ENCODE measurements at places on chromosomes 5 and 9.

GRCh38 chr9:81915801-81916505 lies 12.3 kb upstream of the SPATA31D4 start:
- no peak for DNase-seq

GRCh38 chr9:118651511-118651910 lies 717.7 kb downstream of the BRINP1 start:
- no peak for DNase-seq

DNA sequence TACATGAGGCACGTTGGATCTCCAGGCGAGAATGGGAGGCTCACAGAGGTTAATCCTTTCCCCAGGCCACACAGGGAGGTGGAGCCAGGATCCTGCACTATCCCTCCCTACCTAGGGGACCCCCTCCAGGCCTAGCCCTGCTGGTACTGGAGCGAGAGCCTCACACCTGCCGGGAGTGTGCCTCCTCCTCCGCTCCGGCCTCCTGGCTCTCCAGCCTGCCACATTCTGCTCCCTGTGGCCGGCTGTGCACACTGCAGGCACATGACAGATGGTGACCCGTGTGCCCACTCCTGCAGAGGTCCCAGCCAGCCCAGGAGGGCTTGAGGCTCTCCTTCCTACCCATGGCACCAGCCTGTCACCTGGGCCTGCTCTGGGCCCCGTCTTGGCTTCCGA lies 93.4 kb downstream of the RXRA start:
- no peak for DNase-seq

DNA sequence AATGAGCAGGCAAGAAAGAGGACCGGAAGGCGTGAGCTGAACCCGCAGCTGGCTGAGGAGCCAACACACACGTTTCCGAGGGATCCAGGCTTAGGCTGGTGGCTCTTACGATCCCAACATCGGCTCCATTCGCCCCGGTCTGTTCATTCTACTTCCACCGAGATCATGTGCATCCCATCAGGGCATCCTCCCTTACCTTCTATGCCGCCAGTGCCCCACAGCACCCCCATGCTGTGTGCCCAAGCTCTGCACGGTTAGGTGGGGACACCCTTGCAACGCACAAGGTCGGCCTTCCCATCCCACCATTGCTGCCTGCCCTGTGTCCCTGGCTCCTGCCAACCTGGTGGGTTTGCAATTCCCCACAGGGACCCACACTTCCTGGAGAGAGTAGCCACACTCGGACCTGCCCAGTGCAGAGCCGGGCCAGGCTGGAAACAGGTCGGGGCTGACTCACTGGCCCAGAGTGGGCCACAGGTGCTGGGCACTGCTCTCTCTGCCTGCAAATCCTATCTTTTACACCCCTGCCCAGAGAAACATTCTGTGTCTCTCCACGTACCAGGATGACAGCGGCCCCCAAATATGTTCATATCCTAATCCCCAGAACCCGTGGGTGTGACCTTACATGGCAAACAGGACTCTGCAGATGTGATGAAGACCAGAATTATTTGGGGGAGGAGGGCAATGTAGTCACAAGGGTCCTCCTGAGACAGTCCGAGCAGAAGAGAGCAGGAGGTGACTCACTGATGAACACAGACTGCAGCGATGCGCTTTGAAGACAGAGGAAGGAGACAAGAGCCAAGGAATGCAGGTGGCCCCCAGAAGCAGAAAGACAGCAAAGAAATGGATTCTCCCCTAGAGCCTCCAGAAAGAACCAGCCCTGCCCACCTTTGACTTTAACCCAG lies 182.2 kb downstream of the AUH start:
- DNase-seq: no peak

DNA sequence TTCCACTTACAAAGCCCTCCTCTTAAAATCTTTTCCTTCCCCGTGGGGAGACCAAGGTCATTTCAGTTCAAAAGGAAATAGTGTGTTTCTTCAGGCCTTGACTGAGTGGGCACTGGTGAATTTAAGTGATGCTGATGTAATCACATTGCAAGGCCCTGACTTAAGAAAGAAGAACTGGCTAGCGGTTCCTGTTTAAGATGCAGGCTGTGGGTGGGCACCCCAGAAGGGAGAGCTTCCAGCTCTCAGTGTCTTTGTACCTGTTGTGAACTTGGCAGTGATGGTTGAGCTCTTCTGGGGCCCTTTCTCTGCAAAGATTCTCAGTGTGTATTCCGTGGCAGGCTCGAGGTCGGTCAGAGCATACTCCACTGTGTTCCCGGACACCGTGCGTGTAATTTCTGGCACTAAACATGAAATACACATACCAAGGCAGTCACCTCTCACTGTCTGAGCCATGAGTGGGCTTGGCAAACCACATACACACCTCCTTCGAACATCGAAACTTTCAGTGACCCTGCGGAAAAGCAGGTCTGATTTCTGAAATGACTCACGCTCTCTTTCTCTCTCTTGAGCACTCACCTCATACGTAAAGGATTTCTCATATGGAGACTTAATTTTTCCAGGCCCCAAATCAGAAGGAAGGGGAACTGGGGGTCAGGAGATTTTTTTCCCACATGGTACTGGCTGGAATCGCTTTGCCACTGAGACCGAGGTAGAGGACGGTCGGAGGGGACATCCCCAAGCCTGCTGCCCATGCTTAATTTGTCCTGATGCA lies 81.9 kb downstream of the TNC start:
- DNase-seq: no peak
